ENCODE measurements at places on chromosomes 13 and 19.

DNA sequence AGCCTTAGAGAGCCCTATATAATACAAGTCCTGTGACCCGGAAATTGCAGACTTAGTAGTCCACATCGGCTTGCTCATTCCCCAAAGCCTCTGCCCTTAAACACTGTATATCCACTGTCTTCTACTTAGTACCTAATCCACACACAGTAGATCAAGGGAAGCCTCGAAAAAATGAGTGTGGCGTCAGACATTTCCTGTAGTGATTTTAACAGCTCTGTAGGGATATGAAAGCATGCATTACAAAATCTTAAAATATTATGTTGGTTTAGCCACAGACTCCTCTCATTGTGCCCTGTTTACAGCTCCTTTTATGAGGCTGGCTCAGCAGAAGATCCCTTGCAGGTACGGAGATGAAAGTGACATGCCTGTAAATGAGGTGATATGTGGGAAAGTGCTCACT lies 416.3 kb downstream of the LIG4 start:
- no peak for DNase-seq

DNA sequence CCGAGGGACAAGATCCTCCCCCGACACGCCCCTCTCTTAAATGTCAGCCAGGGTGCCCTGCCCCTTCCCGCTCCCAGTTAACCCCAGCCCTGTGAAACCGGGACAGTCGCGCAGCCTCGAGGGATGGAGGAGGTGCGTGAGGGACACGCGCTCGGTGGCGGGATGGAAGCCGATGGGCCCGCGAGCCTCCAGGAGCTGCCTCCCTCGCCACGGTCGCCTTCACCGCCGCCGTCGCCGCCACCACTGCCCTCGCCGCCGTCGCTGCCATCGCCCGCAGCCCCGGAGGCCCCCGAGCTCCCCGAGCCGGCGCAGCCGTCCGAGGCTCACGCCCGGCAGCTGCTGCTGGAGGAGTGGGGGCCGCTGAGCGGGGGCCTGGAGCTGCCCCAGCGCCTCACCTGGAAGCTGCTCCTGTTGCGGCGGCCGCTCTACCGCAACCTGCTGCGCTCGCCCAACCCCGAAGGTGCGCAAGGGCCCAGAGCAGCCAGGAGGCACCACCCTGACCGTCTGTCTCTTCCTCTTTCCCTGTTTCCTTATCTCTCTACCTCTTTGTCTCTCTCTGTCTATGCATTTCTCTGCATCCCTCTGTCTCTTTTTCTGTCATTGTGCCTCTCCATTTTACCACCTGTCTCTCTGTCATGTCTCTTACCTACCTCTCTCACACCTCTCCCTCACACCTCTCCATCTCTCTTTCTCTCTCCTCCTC lies at the start of gene NCCRP1:
TSS of gene NCCRP1 (plus strand) at position 105 of the 703 bp plus-strand sequence. CDS start at position 124, 19 bp downstream.
- DNase-seq = no peak

- no peak for DNase-seq
These were observed 5.1 kb downstream of the USE1 start for GRCh38 chr19:17220207-17220758.

GRCh38 chr13:104810242-104810641 lies 1725.2 kb downstream of the EFNB2 start:
- no peak for DNase-seq

DNA sequence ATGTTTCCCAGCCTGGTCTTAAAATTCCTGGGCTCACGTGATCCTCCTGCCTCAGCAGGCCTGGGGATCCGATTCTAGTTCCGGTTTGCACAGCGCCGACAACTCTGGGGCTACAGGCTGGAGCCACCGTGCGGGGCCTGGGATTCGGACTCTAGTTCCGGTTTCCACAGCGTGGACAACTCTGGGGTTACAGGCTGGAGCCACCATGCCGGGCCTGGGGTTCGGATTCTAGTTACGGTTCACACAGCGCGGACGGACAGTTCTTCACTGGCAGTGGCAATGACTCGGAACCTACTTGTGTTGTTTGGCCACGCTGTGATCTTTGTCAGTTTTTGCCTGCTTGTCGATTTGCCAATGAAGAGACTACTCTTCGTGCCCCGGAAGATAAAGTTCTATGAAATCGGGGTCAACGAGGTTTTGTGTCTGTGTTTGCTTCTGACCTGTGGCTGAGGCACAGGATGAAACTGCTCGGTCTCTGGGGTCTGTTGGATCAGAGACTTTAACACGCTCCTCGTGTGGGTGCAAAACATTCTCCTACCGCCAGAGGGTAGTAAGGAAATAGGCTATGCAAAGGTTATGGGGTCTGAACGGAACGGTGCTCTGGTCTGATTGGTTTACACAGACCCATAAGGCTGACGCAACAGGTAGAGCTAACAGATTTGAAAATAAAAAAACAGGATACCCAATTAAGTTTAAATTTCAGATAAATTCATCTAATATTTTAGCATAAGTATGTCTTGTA lies 12.1 kb upstream of the ZSCAN1 start:
- no peak for DNase-seq

GRCh38 chr13:27496536-27497273 lies 46.3 kb upstream of the MTIF3 start:
- no peak for DNase-seq
